CD4-positive, alpha-beta T cell treated with Interleukin-12 subunit alpha and Interleukin-12 subunit beta, for 1 hour (primary cell): ENCODE measurements at places on chromosomes 1 and 21.

DNA sequence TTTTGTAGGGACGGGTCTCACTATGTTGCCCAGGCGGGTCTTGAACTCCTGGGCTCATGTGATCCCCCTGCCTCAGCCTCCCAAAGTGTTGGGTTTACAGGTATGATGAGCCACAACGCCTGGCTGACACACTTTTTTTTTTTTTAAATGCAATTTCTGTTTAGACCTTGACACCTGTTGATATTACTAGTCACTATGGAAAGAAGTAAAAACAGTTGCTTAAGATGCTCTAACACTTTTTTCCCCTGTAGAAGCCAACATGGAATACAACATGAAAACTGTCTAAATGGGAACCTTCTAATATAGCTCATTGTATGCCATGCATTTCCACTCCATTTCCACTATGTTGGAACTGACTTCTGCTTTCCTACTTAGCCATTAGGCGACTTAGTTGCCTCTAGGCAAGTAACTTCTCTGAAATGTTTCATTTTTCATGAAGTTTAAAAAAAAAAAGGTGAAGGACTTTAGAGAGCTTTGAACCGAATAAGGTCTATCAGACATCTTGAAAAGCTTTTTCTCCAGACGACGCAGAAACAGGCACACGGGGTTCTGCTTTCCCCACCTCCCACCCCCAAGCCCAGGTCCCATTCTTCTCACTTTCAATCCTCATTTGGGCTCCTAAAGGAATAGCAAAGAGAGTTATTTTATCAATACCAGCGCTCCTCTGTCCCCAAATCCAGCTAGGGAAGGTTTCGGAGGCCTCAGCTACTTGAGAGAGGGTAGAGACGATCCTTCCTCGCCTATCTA lies 648 bp upstream of the DR1 start:
- no peak for DNase-seq

GRCh38 chr1:100188617-100189016 lies 10.6 kb upstream of the LRRC39 start:
- DNase-seq: no peak

- no peak for DNase-seq
Observed at GRCh38 chr21:26011292-26011940, 159.2 kb downstream of the APP start.

DNA sequence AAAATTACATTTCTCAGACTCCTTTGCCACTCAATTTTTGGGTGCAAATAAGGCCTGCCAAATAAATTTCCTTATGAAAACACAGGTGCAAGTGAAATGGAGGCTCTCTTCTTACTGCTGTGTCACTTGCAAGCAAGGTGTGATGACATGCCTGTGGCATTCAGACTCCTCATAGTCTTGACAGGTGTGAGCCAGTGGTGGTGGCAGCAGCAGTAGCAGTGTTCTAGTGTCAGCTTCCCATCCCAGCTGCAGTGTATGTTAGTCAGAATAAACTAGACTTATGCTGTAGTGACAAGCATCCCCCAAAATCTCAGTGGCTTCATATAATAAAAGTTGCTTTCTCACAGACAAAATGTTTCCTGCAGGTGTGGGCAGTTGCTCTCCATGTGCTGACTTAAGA lies 3.8 kb upstream of the EEIG2 start:
- no peak for DNase-seq

GRCh38 chr1:119279456-119280381 lies 88.9 kb upstream of the HAO2 start:
- DNase-seq: no peak

GRCh38 chr1:240312872-240313271 lies 221.2 kb downstream of the FMN2 start:
- no peak for DNase-seq

DNA sequence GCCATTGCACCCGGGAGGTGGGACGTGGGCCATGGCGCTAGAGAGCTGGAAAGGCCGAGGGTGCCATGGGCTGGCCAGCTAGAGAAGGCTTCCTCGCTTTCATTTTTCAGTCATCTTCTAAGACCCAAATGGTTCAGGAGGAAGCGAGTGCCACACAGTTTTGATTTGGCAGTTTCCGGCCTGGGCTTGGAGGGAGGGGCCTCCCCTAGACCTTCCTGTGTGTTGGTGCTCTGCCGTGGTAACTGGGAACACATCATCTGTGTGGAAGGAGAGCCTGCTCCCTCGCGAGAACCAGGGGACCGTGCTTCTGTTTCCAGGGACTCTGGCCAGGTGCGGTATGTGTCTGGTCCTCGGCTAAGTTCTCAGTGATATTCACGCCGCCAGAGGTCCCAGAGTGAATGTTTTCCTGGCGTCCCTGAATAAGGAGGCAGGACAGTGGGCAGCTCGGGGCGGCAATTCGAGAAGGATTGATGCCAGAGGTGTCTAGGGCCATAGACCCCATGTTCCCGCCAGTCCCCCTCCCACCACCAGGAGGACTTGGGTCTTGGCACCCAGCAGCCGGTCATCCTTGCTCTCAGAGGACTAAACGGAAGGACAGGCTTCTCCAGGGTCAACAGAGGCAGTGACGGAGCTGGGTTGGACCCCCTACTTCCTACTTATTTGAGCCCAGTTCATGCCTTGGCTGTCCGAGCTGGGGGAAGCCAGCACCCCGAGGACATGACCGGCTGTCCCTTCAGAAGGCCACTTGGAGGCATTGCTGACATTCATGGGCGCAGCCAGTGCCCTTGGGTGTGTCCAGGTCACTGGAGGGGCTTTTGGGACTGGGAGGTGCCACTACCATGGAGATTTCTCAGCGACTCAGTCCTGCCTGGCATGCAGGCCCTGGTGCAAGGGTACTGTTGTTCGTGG lies 2.7 kb upstream of the NPHP4 start:
- peak; percentile 79 for DNase-seq
